ENCODE measurements at places on chromosomes 1 and 21.

DNA sequence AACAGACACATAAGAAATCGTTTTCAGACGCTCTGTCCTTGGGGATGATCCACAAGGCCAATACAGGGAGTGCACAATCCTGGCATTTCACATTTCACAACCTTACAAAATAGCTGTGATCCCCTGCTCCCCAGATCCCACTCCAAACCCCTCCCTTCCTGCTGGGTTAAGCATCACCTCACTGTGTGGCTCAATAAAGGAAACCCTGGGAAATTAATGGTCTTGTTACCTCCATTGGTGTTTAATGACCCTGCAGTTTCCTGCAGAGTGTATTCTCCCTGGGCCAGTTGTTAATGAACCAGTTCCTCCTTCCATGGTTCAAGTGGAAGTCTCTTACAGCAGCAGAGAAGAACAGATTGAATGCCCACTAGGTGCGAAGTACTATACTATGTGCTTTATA is 334.7 kb downstream of the OMA1 start:
- DNase-seq: no peak

DNA sequence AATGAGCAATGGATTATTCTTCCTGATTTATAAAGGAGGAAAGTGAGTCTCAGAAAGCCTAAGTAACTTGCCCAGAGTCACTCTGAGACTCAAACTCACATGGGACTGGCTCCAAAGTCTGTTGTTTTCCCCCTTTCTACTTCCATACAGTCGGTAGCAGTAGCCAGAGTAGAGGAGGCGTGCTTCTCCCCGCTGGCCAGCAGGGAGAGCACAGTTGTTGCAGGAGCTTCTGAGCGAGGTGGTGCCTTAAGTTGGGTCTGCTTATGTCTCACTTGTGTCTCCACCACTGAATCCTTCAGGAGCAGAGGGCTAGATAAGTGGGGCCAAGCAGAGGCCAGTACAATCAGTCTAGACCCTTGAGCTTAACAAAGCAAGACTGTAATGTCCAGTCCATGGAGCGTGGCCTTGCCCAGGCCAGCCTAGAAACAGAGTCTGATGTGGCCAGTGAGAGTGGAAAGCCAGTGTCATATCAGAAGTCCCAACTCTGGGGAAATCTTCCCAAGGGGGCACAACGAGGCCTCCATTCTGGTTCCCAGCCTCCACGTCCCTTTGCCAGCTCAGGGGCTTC is 181.9 kb downstream of the ZSCAN20 start:
- no peak for DNase-seq

GRCh38 chr1:45545019-45545493 is 5.6 kb upstream of the AKR1A1 start:
- no peak for DNase-seq

DNA sequence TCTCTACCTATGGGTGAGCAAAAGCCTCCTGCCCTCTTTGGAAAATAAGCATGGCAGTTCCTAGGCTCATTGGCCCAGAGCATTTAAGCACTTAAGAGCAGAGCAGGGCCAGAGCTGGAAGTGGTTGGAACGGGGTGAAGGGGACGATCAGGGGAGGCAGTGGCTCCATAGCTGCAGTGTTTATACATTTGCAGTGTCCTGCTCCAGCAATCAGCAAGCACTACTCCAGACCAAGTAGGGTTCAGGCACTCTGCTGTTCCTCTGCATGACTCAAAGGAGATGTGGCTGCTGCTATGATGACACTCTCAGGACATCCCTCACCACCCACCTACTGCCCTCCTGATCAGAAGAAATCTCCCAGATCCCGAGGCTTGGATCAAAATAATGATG is 55.0 kb downstream of the TRABD2B start:
- no peak for DNase-seq

- no peak for DNase-seq
Observed at GRCh38 chr1:54290506-54291184, 90.7 kb downstream of the MRPL37 start.

- no peak for DNase-seq
Observed at GRCh38 chr1:230536641-230537155, 105.6 kb upstream of the COG2 start.

Data from cortex of kidney (tissue), 1 donor.